Upper lobe of right lung (tissue), 1 donor: ENCODE measurements at places on chromosomes 1 and 21. TPM values are rescaled to one million over a fixed set of nuclear protein-coding genes. Genes with fewer than 3 reads are reported as not detected.

The ADORA1 gene
- 4.1 TPM for total RNA-seq

The FNDC5 gene
- total RNA-seq = 1.5 TPM

The CHRM3 gene
- 5.4 TPM for total RNA-seq

The ITGB2 gene
- 370 TPM for total RNA-seq

The NOS1AP gene
- total RNA-seq = 4.9 TPM

GRCh38 chr1:231857609-231858135, 231.1 kb downstream of the DISC1 start:
- no peak overlapping the region for H3K27ac ChIP-seq
- H3K27me3 ChIP-seq = no peaks in the 10 kb centered on the region
- no peak for DNase-seq
- H3K36me3 ChIP-seq = no peaks in the 10 kb centered on the region
- H3K4me3 ChIP-seq = no peak overlapping the region

DNA sequence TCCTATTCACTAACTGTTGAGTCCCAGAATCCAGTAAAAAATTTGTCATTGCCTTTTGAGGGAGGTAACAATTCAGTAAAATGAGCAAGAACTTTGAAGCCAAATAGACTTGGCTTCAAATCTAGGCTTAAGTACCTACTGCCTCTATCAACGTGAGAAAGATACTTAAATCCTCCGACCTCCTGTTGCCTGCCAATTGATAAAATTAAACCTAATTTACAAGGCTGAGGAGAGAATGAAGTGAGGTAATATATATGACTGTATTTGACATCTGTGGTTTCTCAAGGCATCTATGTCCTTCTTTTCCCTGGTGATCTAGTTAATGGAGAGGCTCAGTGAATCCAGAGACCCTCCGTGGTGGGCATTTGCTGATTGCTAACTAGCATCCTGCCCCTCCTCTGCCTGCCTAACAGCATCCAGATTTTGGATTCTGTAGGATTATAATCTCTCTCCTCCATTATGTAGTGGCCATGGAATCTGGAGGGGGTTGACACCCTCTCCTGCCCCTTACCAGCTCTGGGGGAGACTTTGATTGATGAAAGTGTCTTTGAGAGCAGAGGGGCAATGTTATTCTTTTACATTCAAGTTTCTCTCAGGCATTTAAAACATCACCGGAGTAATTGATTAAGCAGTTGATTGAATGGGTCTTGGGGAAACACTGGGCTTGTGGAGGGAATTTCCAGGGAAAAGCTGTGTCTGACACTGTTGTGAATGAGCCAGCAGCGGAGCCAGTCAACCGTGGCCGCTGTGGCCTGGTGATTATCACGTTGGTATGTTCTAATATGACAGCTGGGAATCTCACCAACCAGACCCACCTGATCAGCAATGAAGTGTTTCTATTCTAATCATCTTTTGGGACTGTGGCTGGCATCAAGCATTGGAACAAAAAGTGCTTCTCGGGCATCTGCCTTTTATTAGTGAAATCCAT, 140.7 kb upstream of the FAM78B start:
- no peaks in the 10 kb centered on the region for H3K36me3 ChIP-seq
- no peak for DNase-seq

DNA sequence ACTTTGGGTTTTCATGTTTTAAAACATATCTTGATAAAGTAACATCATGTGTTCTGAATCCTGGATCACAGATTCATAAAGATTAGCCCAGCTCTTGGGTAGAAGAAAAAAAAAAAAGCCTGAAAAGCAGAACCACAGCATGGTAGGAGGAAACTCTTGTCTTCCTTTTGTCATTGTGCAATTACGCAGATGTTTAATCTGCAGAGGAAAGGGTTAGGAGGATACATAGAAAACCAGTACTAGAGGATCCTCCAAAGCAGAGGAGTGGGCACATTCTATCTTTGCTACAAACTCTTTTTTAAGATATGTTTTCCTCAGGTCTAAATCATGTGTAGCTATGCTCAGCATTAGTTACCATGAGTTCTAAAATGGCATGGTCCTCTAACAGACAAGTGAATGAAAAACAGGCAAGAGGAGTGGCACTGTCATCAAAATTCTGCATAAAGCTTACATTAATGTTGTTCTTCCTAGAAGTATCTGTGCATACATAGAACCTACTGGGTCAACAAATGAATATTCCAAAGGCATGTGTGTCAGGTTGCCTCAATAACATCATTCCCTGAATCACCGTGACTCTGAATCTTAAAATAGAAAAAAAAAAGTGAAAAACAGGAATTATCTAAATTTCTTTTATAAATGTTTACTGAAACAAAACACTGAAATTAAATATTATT, 107.0 kb downstream of the NME7 start:
- no peaks in the 10 kb centered on the region for H3K4me1 ChIP-seq
- DNase-seq = no peak
- H3K4me3 ChIP-seq = no peak overlapping the region
- no peaks in the 10 kb centered on the region for H3K27me3 ChIP-seq
- H3K36me3 ChIP-seq = no peaks in the 10 kb centered on the region

DNA sequence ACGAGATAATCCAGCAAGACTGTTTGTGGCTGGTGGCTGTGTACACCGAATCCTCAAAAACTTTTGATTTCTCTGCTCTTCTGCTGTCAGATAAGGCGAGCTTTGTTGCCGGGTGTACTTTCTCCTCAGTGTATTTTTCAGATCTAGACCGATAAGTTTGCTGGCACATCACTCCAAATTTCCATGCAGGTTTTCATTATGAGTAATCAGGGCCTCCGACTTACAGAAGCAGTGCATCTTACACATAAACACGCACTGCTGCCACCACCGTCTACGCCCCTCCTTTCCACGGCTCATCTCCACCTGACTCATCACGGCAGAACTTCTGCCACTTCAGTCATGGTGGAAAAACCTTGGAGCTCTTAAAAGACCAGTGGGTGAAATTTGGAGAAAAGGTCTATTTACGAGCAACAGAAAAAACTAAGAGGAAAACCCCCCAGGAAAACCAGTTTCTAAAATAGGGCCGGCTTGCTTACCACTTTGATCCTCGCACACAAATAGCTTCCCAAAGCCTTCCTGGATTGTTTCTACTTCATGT, 7.7 kb downstream of the ZBTB21 start:
- DNase-seq = no peak
- no peak overlapping the region for H3K4me3 ChIP-seq
- no peaks in the 10 kb centered on the region for H3K4me1 ChIP-seq
- H3K27ac ChIP-seq = no peak overlapping the region
- H3K27me3 ChIP-seq = no peaks in the 10 kb centered on the region

- H3K27me3 ChIP-seq = no peaks in the 10 kb centered on the region
- H3K27ac ChIP-seq = no peak overlapping the region
- H3K4me3 ChIP-seq = no peak overlapping the region
Measured at GRCh38 chr1:203281033-203281432, 24.3 kb upstream of the BTG2 start.

GRCh38 chr1:191536791-191537429, 621.4 kb upstream of the RGS18 start:
- H3K27me3 ChIP-seq = no peaks in the 10 kb centered on the region
- H3K27ac ChIP-seq = no peak overlapping the region

GRCh38 chr1:151024540-151025146, 11.7 kb upstream of the BNIPL start:
- no peaks in the 10 kb centered on the region for H3K27me3 ChIP-seq
- H3K27ac ChIP-seq = no peak overlapping the region
- no peak overlapping the region for H3K4me3 ChIP-seq
- H3K36me3 ChIP-seq = peaks cover 46% of the 10 kb centered on the region

GRCh38 chr21:45463871-45464270, 58.9 kb downstream of the COL18A1 start:
- H3K27me3 ChIP-seq = no peaks in the 10 kb centered on the region
- H3K4me1 ChIP-seq = no peaks in the 10 kb centered on the region
- H3K4me3 ChIP-seq = no peak overlapping the region
- peak; percentile 31 for DNase-seq

DNA sequence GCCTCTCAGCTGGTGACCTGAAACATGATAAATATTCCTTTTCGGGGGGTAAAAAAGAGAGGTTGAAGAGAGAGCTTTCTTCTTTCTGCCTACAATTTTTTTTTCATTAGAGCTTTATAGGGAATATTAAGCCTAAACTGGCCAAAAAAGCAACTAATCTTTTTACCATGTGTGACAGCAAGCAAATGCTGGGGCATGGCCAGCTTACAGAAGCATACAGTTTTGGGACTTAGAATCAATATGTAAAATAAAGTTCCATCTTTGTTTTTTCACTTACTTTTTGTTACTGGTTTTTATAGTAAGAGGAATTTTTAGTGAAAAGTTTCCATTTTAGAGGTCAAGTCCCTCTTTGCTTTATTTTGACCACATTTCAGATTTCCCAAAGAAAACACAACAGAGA, 301.2 kb upstream of the DEPDC1 start:
- no peak overlapping the region for H3K4me3 ChIP-seq
- DNase-seq = no peak
- H3K36me3 ChIP-seq = no peaks in the 10 kb centered on the region
- H3K4me1 ChIP-seq = no peaks in the 10 kb centered on the region
- H3K27ac ChIP-seq = no peak overlapping the region
- no peaks in the 10 kb centered on the region for H3K27me3 ChIP-seq

DNA sequence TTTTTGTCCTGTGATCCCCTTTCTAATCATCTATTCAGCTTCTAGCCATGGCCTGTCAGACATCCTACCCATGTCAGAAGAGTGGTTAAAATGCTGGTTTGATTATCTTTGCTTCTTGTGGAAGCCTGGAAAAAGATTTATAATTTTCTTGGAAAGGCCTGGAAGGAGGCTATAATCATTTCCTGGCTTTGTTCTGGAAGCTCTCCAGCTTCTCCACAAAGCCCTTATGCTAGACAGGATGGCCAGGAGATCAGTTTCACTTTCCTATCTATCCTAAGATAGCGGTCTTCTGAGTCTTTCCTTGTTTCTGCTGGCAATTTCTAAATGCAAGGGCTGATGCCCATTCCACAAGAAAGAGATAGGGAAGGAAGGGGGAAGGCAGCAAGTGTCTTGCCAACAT, 90.9 kb upstream of the SLC44A3 start:
- DNase-seq = no peak
- H3K27me3 ChIP-seq = no peaks in the 10 kb centered on the region
- H3K36me3 ChIP-seq = no peaks in the 10 kb centered on the region
- peaks cover 12% of the 10 kb centered on the region for H3K4me1 ChIP-seq
- H3K27ac ChIP-seq = no peak overlapping the region

DNA sequence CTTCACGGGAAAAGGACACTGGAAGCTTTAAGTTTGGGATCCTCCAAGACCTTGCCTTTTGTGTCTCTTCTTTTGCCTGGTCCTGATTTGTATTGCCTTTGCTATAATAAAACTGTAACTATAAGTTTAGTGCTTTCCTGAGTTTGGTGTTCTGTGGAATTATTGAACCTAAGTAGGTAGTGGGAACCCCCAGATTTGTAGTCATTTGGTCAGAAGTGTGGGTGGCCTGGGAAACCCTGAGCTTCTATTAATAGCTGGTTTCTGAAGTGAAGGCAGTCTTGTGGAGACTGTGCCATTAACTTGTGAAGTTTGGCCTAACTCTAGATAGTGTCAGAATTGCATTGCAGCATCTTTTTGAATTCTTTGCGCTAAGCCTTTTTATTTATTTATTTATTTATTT, 6.8 kb upstream of the MYCL start:
- H3K27me3 ChIP-seq = no peaks in the 10 kb centered on the region
- DNase-seq = no peak
- no peaks in the 10 kb centered on the region for H3K4me1 ChIP-seq
- no peak overlapping the region for H3K27ac ChIP-seq

DNA sequence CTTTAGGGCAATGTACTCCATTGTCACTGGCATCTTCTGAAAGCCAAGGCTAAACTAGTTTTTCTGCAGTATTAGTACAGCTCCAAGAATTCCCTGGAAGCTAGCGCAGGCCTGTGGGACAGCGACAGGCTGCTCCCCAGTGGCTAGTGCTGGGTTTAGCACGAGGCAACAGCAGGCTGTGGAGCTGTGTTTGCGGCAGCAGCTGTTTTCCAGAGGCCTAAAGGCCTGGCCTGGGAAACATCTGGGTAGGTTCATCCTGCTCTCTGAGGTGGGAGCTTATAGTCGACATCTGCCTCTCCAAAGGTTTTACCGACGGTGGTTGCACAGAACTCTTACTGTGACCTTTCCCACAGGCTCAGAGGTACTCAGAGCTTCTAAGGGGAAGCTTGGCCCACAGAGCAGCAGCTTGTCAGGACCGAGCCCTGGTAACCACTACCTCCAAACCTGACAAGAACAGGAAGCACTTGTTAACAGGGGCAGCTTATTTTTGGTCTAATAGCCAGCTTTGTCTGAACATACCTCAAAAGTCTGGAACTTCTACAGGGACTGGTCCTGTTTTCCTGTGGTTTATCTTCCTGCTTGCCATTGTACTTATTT, 17.2 kb downstream of the CC2D1B start:
- no peaks in the 10 kb centered on the region for H3K4me1 ChIP-seq
- no peak overlapping the region for H3K27ac ChIP-seq
- no peak overlapping the region for H3K4me3 ChIP-seq
- H3K36me3 ChIP-seq = peaks cover 41% of the 10 kb centered on the region

GRCh38 chr1:163544441-163544840, 222.7 kb downstream of the NUF2 start:
- H3K4me3 ChIP-seq = no peak overlapping the region
- no peak for DNase-seq
- H3K27me3 ChIP-seq = no peaks in the 10 kb centered on the region
- no peaks in the 10 kb centered on the region for H3K4me1 ChIP-seq
- no peak overlapping the region for H3K27ac ChIP-seq
